ENCODE measurements at places on chromosomes 4 and X.
A peak's percentile ranks its signal among the peaks of the same experiment; 100 is the strongest.

DNA sequence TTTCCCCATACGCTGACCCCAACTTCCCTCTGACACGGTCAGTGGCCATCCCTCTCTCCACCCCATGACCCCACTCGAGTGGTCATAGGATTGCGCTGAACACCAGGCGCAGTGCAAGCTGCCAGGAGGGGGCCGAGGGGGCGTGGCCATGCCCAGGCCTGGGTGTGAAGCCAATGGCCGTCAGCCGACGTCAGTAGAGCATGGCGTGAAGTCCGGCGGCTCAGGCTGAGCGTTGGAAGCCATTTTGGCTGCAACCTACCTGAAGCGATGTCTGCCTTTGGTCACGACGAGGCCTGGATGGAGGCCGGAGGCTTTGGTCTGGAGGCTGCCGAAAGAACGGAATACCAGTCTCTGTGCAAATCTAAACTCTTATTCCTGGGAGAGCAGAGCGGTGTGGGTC, at the start of gene RAB41:
RAB41 (plus strand) TSS at position 222 of the 400 bp plus-strand sequence; CDS start at position 268, 46 bp downstream.
- no peak for DNase-seq

DNA sequence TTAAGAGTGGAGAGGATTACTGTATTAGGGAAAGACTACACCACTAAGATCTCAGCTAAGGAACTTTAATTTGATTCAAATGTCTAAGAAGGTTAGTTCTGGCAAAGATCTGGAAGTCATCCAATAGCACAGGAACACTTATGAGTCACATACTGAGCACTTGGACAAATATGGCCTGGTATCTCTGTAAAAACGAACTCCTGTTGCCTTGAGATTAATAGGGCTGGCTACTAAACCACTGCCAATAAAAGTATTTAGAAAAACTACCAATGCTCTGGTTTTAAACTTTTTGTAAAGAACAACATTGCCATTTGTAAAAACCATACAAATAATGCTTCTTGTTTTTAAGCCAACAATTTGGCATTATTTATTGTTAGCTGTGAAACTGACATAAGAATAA, 70.5 kb downstream of the SEC24D start:
- DNase-seq: no peak

- no peak for DNase-seq
These were observed 18.1 kb upstream of the PAGE5 start for GRCh38 chrX:55201930-55202579.

DNA sequence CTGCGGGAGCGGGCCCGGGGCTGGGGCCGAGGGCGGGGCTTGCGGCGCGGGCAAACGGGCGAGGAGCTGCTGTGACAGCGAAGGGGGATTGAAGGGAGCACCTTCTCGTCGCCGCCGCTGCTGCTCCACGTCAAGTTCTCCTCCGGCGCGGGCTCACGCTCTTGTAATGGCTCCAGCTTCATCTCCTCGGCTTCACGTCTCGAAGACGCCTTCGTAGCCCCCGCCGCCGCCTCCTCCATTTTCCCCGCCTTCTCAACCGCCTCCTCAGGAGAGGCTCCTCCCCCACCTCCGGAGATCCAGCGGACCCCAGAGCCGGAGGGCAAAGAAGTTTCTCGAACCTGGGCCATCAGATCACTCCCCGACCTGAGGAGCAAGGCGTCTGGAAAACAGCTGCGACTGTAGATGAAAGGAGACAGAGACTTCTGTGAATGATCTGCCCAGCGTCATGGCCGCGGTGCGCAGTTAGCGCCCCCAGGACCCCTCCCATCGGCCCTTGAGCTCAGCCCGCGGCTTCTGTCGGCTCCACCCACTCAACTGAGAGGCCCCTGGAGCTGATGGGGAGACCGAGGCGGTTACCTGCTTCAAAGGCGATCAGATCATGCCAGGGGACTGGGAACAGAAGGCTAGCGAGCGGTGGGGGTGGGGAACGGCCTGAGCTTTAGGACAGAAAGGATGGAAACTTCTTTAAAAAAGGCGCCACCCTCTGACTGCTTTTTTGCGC, 895 bp downstream of the USP51 start:
- DNase-seq: peak; percentile 36

GRCh38 chr4:4992833-4993232, 26.4 kb downstream of the CYTL1 start:
- DNase-seq: no peak

- no peak for DNase-seq
These were observed 71.4 kb upstream of the ETNPPL start for GRCh38 chr4:108834166-108834834.

GRCh38 chr4:7295911-7296660, 103.7 kb downstream of the SORCS2 start:
- DNase-seq: no peak

DNA sequence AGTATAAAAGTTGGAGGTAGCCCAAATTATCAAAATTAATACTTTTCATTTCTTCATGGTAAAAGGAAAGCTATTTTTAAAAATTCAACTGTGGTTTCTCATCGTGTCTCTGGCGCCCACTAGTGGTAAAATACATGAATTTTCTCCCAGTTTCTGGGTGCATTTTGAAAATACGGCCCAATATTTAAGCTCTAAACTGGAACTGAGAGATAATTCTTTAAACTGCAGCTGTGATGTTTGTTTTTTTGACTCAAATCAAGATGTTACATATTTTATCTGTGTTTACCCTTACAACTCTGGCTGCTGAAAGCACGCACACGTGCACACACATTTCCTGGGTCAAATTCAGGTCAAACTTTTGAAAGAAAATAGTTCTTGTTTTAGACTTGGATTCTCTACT, 123.9 kb upstream of the ACSL4 start:
- no peak for DNase-seq

GRCh38 chr4:76302826-76303438, 3.6 kb upstream of the STBD1 start:
- DNase-seq: no peak

- DNase-seq: no peak
These were observed 33.5 kb downstream of the HPF1 start for GRCh38 chr4:169724260-169724659.

DNA sequence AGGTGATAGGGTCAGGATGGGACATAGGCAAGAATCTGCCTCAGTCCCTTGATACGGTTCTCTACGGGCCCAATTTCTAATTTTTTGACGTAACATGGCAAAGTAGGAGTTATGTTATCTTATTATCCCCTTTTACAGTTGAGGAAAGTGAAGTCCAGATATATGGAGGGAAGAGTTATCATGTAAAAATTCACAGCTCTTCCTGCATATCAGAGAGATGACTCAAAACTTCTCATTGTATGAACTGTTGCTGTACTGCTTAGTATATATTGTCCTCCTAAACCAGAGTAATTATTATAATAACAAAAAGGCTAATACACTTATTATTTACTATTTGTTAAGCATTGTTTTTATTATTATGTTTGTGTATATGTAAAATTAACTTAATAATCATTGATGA, 260.5 kb upstream of the IGFBP7 start:
- DNase-seq: no peak

- no peak for DNase-seq
These were observed 166.8 kb downstream of the BMPR1B start for GRCh38 chr4:94924566-94924965.

DNA sequence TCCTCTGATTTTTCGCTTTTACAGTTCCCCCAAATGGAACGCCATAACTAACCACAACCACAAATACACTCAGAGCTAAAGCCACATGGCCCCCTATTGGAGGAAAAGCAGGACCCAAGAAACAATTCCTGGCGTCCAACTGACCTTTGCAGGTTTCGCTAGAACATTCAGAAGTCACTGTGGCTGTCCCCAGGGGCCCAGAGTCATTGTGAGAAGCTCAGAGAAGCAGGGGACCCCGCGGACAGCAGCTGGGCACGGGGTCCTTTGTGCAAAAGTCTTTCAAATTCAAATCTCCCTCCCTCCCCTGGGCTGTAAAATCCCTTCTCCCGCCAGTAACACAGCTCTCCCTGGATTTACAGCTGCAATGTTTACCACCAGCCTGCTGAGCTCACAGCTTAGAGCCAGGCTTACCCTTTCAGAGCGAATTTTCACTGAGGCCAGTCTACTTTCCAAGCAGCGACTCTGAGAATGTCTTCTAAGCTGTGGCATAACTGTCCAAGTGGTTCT, 214.8 kb downstream of the CRLF2 start:
- DNase-seq: no peak

GRCh38 chr4:177010418-177010817, 217.7 kb upstream of the VEGFC start:
- DNase-seq: no peak

GRCh38 chr4:119746951-119747350, 118.3 kb upstream of the PDE5A start:
- DNase-seq: no peak

DNA sequence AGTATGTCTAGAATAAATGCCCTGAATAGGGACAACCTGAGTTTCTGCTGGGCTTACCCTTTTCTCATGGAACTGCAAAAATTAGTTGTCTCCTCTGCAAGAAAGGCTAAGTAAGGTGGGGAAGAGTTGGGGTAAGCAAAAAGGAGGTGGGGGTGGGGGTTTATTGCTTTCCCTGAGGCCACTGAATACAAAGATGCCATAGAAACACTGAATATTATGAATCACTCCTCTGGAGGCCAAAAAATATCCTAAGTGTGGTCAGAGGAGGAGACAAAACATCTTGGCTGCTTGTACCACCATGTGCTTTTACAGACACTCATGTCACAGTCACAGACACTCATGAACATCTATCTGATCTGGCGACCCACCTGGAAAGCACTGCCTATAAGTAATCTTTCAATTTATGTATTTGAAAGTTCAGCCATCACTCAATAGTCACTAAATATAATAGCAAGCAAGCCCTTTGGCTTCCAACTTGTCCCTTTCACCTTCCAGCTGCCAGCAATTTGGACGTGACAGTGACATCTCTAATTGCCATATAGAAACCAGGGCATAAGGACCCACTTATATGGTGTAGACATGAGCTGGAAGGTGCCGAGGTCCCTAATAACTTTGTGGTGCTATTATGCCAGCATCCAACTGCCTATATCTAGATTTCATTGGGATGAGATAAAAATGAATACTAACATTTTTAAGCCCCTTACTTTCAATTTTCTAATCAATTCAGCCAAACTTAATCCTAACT, 122.7 kb upstream of the CBR4 start:
- no peak for DNase-seq

DNA sequence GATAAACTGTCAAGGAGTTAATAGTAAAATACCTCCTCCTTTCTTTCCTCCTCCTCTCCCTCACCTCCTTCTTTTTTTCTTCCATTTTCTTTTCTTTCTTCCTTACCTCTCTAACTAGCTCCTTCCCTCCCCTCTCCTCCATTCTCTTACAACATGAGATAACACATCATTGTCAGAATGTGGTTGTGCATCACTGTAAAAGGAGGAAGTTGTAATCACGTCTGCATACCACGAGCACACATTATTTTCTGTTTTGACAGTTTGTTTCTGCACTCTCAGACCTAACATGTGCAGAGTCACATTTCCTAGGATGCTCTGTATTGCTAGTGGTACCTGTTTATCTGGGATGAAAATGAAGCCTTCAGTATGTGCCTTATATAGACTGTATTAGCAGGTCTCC, 9.1 kb downstream of the SLIT2 start:
- DNase-seq: no peak

- no peak for DNase-seq
These were observed 1443.4 kb upstream of the TENM3 start for GRCh38 chr4:180799798-180800197.

GRCh38 chr4:54234497-54235205, 5.6 kb downstream of the PDGFRA start:
- DNase-seq: no peak

GRCh38 chrX:75096331-75096730, 59.8 kb downstream of the ABCB7 start:
- no peak for DNase-seq

- no peak for DNase-seq
These were observed 509.0 kb downstream of the PCDH19 start for GRCh38 chrX:99901091-99901490.

DNA sequence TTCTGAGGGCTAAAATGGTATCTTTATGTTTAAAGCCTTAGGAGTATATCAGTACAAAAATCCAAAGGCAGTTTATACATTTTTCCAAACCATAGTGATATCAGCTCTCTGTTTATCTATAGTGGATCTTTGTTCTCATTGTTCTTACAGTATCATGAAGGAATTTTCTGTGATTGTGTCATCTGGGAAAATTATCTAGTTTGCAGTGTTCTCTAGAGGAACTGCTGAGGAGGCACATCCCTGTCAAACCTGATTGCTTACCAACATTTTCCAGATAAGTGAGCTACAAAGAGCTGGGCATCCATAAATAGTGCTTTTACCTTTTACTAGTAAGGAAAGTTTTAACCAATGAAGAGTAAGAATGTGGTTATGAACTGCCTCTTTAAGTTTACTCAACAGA, 44.9 kb upstream of the SLC25A31 start:
- no peak for DNase-seq

DNA sequence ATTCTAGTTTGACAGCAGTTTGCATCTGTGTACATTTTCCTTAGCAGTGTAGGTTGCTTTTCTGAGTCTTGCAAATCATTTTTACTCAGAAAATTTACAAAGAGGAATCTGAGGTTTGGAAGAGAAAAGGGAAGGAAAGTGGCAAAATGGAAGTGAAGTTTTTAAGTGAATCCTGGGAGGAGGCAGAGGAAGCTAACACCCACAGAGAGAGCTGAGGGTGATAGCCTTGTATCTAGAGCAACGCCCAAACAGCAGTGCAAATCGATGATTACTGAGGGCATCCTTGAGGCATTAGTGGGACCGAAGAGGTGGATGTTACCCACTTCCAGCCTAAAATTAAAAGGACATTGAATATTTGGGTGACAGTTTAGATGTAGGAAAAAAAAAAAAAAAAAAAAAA, 31.8 kb downstream of the KLF3 start:
- no peak for DNase-seq

- DNase-seq: no peak
These were observed 795 bp downstream of the DCAF12L1 start for GRCh38 chrX:126551725-126552312.

DNA sequence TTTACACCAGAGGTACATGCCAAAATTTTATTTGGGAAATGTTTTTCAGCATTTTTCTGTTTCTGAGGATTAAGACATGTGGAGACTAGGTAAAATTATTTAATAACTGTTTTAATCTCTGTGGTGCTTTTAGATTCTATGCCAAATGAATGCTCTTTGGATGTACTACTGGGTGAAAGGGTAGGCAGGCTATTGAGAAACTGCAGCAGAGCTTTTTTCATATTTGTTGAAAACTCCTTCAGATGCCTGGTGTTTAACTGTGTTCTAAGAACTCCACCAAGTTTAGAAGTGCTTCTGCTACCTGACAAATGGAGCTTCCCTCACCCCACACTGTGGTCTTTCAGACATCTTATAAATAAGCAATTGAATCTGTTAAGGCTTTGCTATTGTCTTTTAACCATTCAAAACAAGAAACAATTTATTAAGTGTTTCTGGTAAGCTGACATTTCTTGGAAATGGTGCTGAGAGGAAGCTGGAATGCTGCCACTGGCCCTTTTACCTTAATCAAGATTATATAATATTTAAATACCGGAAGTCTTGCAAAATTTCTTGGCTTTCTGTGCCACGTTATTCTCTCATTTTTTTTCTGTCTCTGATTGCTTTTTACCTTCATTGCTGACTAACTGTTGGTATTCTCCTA, 51.2 kb upstream of the CYSLTR1 start:
- DNase-seq: no peak

Data from activated T-helper 1 cell treated with anti-CD3 and anti-CD28 coated beads, Interleukin-2, amount 50 U/mL, for 16 hours (primary cell).